ENCODE measurements at places on chromosomes 13 and 19.

DNA sequence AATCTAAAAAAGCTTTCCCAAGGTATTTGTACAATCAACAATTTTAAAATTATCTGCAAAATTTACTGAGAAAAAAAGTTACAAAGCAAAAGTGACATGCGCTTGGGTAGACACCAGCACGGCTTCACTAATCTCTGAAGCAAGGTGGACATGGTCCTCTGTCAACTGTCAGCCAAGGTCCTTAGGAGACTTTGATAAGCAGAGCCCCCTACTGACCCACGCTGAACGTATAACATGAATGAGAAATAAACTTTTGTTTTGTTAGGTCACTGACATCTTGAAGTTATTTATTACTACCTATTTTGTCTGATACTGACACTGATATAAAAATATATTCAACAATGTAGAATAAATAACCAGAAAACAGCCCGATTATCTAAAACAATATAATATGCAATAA lies 100.7 kb upstream of the OBI1 start:
- DNase-seq, result no peak

- no peak for DNase-seq
Observed at GRCh38 chr13:114234266-114234644, 442 bp upstream of the CDC16 start.

DNA sequence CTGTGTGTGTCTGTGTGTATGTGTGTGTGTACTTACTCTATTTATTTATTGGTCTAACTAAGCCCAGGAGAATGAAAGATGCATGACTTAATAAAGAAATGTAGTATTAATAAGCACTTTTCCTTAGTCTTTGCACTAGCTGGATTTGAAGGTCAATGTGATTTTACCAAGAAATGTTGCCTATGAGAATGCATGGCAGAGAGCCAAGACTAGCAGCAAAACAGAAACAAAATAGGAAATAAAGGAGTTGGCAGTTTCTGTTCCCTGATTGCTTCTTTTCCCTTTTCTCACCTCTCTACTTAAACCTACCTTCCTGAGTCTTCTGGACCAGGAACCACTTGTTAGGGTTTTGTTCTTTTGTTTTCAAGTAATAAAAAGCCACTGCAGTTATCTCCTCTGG lies 286.1 kb downstream of the KCTD12 start:
- no peak for DNase-seq

GRCh38 chr13:110358381-110358780 lies 51.3 kb downstream of the COL4A2 start:
- no peak for DNase-seq
